AG20443 (cell line): ENCODE measurements at places on chromosomes 11 and 22.

GRCh38 chr11:125777309-125777708 lies 1.3 kb downstream of the PATE2 start:
- peak; percentile 28 for DNase-seq

- no peak for DNase-seq
These were observed 148.2 kb downstream of the NECTIN1 start for GRCh38 chr11:119580751-119581150.

- DNase-seq = no peak
These were observed 34.9 kb downstream of the OR10A6 start for GRCh38 chr11:7896009-7896785.

DNA sequence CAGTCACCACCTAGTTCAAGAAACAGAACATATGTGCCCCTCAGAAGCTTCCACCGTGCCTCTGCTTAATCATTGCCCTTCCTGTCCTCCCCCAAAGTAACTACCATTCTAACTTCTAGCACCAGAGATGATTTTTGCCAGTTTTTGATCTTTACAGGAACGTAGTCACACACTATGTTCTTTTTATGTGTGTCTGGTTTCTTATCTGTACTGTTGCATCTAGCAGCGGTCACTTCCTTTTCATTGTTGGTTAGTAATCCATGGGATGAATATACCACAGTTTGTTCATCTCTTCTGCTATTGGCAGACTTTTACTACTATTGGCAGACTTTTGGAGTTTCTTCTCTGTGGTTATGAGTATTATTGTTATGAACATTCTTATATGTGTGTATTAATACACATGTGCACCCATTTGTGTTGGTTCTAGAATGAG lies 34.6 kb downstream of the SPECC1L start:
- no peak for DNase-seq

DNA sequence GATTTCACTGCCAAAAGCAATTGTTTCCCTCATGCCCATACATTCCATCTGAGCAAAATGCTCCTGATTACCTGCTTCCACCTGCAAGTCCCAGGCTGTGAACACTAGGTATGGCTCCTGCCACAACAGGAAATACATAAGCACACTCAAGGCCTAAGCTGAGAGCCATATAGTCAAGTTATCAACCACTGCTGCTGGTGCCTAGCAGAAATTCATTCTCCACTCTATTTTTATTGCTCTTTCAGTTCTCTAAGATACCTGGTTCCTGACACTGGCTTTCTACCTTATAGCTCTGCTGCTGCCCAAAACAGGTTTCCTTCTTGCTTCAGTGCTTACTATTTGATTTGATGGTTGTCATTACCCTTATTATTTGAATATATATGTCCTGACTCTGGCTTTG lies 31.6 kb downstream of the SLC36A4 start:
- DNase-seq = no peak

- no peak for DNase-seq
These were observed 7.5 kb upstream of the CTSD start for GRCh38 chr11:1771273-1771672.

DNA sequence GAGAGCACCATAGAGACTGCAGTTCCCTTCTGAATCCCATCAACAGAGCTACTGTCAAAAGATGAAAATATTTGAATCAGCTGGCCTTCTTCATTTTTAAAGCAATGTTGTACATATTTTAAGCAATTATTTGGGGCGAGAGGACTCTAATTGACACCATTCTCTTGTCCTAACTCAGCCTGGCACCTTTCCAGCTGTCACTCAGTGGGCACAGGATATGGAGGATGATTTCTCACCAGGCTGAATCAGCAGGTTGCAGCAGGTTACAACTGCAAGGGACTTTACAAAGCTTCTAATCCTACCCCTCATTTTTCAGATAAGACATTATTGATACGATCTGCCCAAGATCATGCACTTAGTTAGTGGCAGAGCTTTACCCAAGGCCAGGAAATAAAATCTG lies 11.9 kb upstream of the WT1 start:
- no peak for DNase-seq

DNA sequence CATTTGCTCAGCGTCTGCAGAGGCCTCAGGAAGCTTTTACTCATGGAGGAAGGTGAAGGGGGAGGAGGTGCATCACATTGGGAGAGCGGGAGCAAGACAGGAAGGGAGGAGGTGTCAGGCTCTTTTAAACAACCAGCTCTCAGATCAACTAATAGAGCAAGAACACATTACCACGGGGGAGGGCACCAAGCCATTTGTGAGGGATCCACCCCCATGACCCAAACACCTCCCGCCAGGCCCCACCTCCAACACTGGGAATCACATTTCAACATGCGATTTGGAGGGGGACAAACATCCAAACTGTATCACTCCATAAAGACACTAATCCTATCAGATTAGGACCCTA lies 18.9 kb upstream of the THY1 start:
- DNase-seq = no peak

DNA sequence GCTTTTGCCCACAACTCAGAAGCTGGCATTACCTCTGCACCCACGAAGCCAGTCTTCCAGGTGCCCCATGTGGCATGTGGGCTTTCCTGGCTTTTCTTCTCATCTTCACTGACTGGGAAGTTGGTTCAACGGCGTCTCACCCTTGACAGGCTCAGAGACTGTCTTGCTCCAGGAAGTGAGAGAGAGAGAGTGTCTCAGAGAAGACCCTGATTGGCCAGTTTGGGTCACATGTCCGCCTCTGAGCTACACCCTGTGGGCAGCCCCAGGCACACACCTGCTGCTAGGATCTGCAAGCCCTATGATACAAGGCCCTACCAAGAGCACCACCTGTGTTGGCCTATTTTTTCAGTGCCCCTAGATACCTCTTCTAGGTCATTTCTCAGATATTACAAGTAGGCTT lies 39.0 kb downstream of the RTL6 start:
- no peak for DNase-seq
